ENCODE measurements at places on chromosomes 5 and 9.

GRCh38 chr9:91395553-91396471, 27.8 kb downstream of the NFIL3 start:
- peak overlapping the region; percentile 88 for H3K27ac ChIP-seq
- peaks cover 8% of the 10 kb centered on the region for H3K27me3 ChIP-seq
- H3K36me3 ChIP-seq: no peaks in the 10 kb centered on the region

DNA sequence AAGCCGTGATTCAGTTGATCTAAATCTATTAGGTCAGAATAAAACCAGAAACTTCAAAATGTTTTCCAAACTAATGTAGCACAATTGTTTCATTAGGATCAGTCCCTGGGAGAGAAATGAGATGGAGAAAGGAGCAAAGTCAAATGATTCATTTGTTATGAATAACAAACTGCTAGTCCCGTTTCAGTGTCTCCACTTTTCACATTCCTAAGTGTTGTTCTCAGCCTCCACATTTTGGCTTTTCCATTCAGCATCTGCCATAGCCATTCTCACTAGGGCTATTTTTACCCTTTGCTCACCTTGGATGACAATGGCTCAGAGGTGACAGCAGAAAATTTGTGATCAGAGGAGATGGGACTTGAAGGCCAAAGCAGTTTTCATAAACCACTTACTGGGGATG, 314.1 kb upstream of the KIF2A start:
- H3K36me3 ChIP-seq: no peaks in the 10 kb centered on the region
- H3K27ac ChIP-seq: no peak overlapping the region
- H3K4me1 ChIP-seq: no peaks in the 10 kb centered on the region
- no peaks in the 10 kb centered on the region for H3K27me3 ChIP-seq

DNA sequence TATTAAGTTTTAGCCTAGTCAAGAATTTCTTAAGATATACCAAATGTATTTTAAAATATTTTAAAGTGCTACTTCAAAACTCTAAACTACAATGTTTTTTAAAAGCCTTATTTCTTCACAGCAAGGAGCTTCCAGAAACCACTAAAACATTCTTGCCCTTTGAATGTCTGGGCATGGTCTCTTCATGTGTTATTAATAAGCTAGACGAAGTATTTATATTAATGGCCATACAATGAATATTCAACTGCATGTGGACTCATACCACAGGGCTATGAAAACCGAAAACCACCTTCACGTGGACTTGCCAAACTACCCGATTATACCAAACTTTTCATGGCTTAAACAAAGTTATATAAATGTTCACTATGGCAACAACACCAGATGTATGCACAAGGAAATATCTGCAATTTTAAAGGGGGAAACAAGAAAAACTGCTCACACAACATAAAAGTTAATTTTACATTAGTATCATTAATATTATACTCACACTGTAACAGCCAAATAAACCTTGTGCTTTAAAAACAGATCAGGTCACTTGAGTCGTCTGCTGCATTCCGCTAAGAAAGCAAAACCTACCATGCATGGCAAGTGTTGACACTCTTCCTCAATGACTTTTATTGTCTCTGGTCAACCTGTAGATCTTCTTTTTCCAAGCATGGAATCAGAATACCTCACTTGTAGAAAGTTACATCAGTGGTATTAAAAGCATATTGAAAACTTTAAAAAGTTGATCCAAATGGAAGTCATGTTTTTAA, 246.3 kb downstream of the BNC2 start:
- no peak overlapping the region for H3K4me3 ChIP-seq
- H3K4me1 ChIP-seq: no peaks in the 10 kb centered on the region
- no peak overlapping the region for H3K27ac ChIP-seq
- H3K36me3 ChIP-seq: no peaks in the 10 kb centered on the region

- peaks cover 29% of the 10 kb centered on the region for H3K36me3 ChIP-seq
- H3K27ac ChIP-seq: peak overlapping the region; percentile 3
- DNase-seq: no peak
Measured at GRCh38 chr9:114606068-114606467, 5.0 kb upstream of the TMEM268 start.

DNA sequence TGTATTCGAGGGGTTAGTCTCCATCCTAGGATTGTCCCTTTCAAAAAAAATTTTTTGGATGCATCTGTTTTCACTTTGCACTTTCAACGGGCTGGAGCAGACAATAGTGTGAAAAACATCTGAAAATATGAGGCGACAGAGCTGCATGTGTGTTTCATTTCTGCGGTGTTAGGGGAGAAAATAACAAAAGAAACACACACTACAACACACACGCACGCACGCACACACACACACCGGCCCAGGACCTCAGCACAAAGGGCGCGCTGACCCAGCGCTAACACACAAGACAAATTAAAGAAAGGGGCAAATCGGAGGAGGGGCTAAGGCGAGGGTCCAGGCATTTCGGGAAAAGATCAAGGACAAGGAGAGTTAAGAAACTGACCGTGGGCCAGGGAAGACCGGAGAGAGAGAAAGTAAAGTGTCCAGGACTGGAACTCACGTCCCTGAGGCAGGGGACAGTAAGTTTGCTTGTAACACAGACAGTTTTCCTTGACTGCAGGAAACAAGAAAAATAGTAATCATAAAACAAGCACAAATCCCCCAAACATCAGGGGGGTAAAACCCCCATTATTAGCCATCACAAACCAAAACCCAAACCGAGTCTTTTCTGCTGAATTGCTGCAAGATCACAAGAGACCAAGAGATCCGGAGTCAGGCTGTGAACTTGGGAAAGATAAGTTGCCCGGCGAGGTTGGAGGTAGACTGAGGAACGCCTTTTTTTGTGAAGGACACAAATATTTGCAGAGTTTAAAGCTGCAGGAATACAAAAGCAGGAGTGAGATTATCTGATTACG, 302.1 kb downstream of the PARP8 start:
- H3K36me3 ChIP-seq: no peaks in the 10 kb centered on the region
- peaks cover 79% of the 10 kb centered on the region for H3K27me3 ChIP-seq
- no peak overlapping the region for H3K27ac ChIP-seq
- DNase-seq: no peak

GRCh38 chr9:16571127-16571802, 299.2 kb downstream of the BNC2 start:
- no peaks in the 10 kb centered on the region for H3K36me3 ChIP-seq
- H3K4me1 ChIP-seq: no peaks in the 10 kb centered on the region
- DNase-seq: no peak
- no peaks in the 10 kb centered on the region for H3K27me3 ChIP-seq
- H3K4me3 ChIP-seq: no peak overlapping the region

DNA sequence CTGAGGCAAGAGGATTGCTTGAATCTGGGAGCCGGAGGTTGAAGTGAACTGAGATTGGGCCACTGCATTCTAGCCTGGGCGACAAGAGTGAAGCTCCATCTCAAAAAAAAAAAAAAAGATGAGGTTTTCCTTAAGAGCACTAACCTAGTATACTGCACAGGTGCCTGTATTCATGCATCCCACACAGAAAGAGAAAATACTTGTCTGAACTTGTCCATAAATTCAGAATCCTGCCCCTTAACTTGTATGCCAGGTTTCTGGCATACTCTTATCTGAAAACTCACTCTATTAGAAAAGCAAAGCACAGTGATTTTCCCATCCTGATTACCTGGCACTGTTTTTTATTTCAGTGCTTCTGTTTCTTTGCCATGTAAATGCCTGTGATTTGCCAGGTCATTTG, 125.3 kb upstream of the CDKN2B start:
- H3K36me3 ChIP-seq: no peaks in the 10 kb centered on the region
- H3K27me3 ChIP-seq: peaks cover 29% of the 10 kb centered on the region
- no peak for DNase-seq
- no peak overlapping the region for H3K4me3 ChIP-seq
- no peaks in the 10 kb centered on the region for H3K4me1 ChIP-seq

GRCh38 chr9:4080921-4081895, 218.7 kb downstream of the GLIS3 start:
- no peak overlapping the region for H3K4me3 ChIP-seq
- H3K27ac ChIP-seq: no peak overlapping the region
- no peaks in the 10 kb centered on the region for H3K27me3 ChIP-seq
- H3K4me1 ChIP-seq: peaks cover 4% of the 10 kb centered on the region

DNA sequence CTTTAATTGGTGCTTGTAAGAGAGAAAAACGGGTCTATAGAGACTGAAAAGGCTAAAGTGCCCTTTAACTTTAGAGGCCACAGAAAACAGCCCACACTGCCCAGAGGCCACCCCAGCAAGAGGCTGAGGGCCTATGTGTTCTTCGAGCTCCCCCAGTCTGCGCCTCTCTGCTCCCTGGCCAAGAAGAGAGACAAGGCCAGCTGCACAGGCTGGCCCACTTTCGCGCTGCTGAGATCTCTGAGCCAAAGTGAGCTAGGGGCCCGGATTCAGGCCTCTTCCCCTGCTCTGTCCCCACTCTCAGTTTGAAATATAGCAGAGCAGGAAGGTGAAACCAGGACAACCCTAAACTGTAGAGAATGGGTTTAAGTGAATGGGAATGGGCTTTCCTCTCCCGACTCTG, 132.0 kb upstream of the TRIM32 start:
- H3K36me3 ChIP-seq: no peaks in the 10 kb centered on the region
- H3K4me3 ChIP-seq: no peak overlapping the region
- DNase-seq: no peak
- H3K27ac ChIP-seq: no peak overlapping the region

DNA sequence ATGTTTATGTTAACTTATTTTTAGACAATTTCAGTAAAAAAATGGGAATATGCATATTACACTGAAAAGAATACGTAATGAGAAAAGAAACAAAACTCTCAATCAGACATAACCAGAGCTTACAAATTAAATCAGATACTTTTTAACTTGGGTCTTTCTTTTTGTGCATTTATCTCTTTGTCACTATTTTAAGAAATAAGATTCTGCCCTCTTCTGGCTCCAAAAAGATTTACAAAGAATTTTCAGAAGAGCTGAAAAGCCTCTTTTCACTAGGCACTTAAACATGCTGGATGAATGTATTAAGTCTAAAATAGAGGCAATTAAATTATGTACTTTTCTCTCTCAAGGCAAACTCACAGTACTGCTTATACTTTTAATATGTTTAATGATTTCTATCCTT, 55.5 kb downstream of the CEP120 start:
- no peaks in the 10 kb centered on the region for H3K27me3 ChIP-seq
- no peak overlapping the region for H3K27ac ChIP-seq
- H3K4me1 ChIP-seq: no peaks in the 10 kb centered on the region
- H3K4me3 ChIP-seq: no peak overlapping the region

- H3K36me3 ChIP-seq: no peaks in the 10 kb centered on the region
- H3K4me3 ChIP-seq: no peak overlapping the region
- H3K27ac ChIP-seq: no peak overlapping the region
- H3K27me3 ChIP-seq: no peaks in the 10 kb centered on the region
- DNase-seq: no peak
- no peaks in the 10 kb centered on the region for H3K4me1 ChIP-seq
Measured at GRCh38 chr9:8448226-8448625, 648.6 kb upstream of the DMAC1 start.

DNA sequence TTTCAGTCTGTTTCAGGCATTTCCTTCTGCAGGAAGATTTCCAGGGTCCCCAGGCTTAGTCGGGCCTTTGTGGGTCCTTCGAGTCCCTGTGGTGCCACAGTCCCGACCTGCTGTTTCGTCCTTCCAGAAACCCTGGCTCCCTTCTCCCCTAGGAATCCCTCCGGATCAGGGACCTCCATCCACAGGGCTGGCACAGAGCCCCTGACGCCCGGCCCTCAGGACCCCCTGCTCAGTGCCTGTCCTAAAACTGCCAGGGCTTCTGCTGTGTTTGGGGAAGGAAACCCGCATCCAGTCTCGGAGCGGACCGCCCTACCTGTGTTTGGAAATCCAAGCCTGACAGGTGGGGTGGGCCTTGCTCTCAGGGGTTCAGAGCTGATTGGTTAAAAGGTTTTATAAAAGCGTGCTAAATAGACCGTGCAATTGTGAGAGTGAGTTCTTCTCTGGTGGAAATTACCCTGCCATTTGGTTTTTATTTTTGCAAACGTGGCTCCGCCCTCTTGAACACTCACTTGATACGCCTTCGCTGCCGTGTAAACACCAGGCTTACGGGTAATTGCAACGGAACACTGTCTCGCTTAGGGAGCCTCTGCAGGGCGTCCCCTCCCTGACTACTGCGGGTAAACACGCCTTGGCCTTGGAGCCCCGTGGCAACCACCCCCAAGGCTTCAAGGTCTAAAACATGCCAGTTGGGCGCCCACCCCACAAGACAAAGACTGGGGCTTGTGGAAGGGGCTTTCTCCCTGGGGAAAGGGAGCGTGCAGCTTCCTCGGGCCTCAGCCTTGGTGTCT, 121.2 kb downstream of the PHF2 start:
- no peak for DNase-seq
- no peaks in the 10 kb centered on the region for H3K36me3 ChIP-seq
- H3K4me1 ChIP-seq: no peaks in the 10 kb centered on the region
- peaks cover 13% of the 10 kb centered on the region for H3K27me3 ChIP-seq

GRCh38 chr5:144273232-144274027, 102.8 kb downstream of the KCTD16 start:
- H3K27ac ChIP-seq: no peak overlapping the region
- DNase-seq: no peak
- peaks cover 10% of the 10 kb centered on the region for H3K27me3 ChIP-seq
- H3K4me3 ChIP-seq: no peak overlapping the region

- peaks cover 1% of the 10 kb centered on the region for H3K4me1 ChIP-seq
- H3K27me3 ChIP-seq: no peaks in the 10 kb centered on the region
- H3K36me3 ChIP-seq: peaks cover 25% of the 10 kb centered on the region
- H3K4me3 ChIP-seq: no peak overlapping the region
- H3K27ac ChIP-seq: no peak overlapping the region
Measured at GRCh38 chr5:180013678-180014077, 57.9 kb downstream of the RNF130 start.

DNA sequence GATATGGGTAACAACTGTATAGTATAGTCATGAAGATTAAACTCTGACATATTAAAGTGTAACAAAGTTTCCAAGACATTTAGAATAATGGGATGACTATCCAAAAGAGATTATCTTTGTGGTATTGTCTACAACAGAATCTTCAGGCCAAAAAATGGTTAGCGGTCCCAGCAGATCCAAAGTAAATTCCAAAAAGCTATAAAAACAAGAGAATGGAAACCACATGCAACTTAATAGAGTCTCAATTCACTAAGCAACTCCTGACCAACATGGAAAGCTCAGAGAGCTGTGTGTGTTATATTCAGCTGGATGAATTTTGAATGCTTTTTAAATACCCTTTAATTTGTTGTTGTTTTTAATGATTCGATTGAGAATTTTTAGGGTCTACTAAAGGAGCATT, 688.2 kb downstream of the CETN3 start:
- H3K27me3 ChIP-seq: no peaks in the 10 kb centered on the region
- no peak overlapping the region for H3K4me3 ChIP-seq
- no peaks in the 10 kb centered on the region for H3K36me3 ChIP-seq
- H3K4me1 ChIP-seq: no peaks in the 10 kb centered on the region

- H3K4me1 ChIP-seq: peaks cover 27% of the 10 kb centered on the region
- no peak overlapping the region for H3K4me3 ChIP-seq
- no peak for DNase-seq
Measured at GRCh38 chr5:123450640-123451039, 27.4 kb upstream of the CEP120 start.
